ENCODE measurements at places on chromosomes 12 and 14.

GRCh38 chr12:98397323-98398105 lies 117.9 kb upstream of the TMPO start:
- peak; percentile 57 for DNase-seq

DNA sequence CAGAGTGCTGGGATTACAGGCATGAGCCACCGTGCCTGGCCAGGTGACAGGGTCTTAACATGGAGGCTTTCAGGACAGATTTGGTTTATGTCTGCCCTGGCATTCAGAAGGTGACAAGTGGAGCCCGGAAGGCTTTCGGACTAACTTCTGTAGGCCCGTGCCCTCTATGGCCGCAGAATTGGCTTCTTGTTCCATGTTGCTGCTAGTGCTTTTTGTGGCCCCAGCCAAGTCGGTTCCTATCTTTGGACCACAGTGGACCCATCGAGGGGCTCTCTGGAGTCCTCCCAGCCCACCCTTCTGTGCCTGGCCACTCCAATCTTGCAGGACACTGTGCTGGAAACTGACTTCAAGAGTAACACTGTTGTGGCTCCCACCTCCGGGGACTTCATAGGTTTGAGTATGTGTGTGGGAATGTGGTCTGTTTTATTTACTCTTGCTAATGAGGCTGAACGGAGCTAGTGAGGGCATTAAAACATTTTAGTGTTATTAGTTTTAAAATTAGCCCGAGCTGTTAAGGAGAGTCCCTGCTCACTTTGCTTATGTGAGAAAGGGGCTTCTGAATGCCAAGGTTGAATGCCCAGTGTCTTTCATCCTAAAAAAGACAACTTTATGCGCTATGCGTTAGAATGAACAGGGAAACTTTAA lies 245.9 kb downstream of the CACNA1C start:
- no peak for DNase-seq

DNA sequence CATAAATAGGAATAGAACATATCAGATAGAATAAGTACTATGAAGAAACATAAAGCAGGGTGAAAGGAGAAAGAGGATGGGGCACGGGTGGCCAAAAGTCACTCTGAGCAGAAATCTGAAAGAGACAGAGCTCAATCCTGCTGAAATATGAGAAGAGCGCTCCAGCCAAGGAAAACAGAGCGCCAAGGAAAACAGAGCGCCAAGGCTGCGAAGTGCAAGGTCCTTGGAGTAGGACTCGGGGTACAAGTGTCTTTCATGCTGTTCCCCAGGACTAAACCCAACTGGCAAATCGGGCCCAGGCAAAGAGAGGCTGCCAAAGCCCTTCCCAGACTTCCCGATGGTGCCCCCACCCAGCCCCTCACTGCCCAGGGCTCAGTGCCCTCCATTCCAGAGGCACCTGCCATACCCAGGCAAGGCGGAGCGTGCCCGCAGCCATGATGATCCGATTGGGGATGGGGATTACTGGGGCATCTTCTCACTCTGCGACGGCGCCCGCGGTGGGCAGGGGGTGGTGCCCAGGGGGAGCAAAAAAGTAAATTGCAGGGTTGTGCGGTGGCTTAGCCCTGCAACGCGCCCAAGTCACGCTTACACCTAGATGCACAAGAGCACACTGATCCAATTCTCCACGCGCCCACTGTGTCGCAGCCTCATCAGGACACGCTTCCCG lies 1.7 kb downstream of the LTBP2 start:
- DNase-seq, result no peak

DNA sequence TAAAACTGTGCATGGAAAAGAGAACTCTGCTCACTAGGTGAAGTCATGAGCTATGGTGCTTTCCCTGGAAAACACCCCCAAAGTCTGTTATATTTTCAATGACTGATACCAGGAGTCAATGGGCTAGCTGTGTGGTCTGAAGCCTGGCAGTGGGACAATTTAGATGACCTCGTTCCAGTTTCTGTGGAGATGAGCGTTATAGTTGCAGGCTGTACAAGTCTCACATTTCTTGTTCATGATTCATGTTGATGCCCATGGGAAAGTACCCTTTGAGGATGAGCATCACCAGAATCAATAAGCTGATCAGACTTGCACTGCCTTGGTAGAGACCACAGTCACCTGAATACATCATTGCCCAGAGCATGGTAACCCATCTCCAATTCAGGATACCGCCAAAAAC lies 70.7 kb downstream of the NOVA1 start:
- DNase-seq, result no peak

DNA sequence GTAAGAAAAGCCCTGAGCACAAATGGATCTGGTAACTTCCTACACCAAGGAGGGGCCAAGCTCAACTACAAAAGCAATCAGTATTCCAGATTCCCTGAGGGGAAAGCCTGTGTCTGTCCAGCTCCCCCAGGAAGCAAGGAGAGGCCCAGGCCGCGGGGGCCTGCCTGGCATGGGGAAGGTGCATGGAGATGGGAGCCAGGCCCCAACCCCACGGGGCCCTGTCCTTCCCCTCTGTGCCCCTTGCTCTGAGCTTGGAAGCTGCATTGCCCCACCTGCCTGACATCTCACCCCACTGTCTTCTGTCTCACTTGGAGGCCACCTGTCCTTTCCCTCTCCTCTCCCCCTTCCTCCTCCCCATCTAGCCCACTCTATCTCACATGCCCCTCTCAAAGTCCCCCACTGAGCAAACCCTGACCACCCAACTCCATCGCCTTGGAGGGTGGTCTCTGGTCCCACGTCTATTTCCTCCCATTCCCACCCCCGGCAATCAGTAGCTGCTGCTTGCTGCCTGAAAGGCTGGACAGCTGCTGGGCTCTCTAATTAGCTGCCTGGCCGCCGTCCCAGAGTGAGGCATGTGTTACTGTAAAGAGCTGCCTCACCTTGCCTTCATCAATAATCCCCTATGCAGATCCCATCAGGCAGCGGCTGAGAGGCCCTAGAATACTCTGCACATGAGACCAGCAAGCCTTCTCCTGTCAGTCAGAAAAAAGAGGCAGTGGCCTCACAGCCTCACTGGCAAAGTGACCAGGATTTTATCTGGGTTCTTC lies 3.4 kb upstream of the TMEM229B start:
- no peak for DNase-seq

- DNase-seq, result no peak
These were observed 30.6 kb upstream of the FBXO34 start for GRCh38 chr14:55240526-55241178.

- no peak for DNase-seq
These were observed 353.0 kb downstream of the BTG1 start for GRCh38 chr12:91792597-91792996.

- no peak for DNase-seq
These were observed 164.8 kb upstream of the NRXN3 start for GRCh38 chr14:78005325-78005724.

- no peak for DNase-seq
These were observed 35.7 kb upstream of the NCOR2 start for GRCh38 chr12:124603100-124603541.

DNA sequence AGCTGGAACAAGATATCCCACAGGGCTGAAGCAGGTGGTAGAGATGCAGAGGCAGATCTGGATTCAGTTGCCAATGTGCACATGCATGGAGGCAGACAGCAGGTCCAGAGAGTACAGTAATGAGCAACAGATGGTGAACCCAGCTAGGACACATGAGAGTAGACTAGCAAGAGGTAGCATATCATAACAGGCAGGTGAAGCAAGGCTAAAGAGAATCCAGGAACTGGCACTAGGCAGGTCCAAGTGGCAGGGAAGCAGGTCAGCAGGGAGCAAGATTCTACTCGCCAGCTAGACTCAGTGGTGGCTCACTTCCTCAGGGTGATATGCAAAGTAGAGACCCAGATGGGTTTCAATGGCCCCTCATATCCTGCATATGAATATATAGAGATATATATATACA lies 15.3 kb upstream of the MYF6 start:
- DNase-seq, result no peak

DNA sequence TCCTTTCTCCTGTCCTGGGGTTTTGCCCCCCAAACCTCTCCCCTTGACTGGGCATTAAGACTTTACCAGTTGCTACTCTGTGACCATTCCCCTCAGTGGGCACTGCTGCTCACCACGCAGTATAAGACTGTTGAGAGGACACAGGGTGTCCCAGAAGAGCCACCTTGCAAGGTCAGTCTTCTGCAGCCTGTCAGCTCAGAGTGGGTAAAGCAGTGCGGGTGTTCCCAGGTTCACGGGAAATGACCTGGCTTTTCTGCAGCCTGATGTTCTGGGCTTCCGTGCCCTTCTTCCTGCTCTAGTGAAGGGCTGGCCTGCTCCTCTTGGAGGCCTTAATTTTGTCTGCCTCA lies 34.2 kb downstream of the KCNA1 start:
- no peak for DNase-seq

GRCh38 chr12:132285991-132286681 lies 43.3 kb downstream of the GALNT9 start:
- no peak for DNase-seq

- no peak for DNase-seq
These were observed 2.6 kb upstream of the JAG2 start for GRCh38 chr14:105171004-105171673.

GRCh38 chr14:65803885-65804284 lies 391.4 kb downstream of the FUT8 start:
- no peak for DNase-seq

DNA sequence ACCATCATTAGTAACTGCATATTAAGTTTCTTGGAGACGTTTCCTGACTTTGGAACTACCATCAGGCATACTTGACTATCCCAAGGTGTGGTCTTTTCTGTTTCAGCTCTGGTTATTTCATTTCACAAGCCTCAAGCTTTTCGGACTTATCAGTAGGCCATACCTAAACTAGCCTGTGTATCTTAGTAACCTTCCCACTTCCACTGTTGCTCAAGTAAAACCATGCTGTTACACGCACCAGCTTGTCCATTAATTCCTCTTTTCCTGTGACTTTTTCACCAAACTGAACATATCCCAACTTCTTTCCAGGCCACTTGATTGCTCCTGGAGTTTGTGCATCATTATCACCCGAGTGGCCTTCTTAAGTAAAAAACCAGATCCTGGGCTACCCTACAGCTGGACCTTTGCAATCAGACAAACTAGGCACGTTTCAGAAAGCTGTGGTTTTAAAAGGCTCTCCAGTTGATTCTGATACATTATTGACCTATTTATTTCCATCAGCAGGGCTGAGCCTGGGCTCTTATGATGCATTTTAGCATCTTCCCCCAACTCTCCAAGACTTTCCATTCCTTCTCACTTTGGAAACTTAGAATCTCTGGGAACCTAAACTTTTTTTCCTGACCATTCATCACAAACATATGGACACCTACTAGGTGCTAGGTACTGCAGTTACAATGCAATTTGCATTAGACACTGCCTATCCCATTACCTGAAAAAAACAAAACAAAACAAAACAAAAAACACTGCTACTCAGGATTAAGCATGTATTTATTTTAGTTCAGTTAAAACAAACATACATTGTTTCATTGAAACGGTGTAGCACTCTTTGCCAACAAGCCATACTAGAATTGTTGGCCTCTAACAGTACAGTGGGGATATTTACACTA lies 14.9 kb downstream of the SLC38A2 start:
- DNase-seq, result no peak

GRCh38 chr12:47757840-47758583 lies 668 bp downstream of the RAPGEF3 start:
- DNase-seq, result no peak

DNA sequence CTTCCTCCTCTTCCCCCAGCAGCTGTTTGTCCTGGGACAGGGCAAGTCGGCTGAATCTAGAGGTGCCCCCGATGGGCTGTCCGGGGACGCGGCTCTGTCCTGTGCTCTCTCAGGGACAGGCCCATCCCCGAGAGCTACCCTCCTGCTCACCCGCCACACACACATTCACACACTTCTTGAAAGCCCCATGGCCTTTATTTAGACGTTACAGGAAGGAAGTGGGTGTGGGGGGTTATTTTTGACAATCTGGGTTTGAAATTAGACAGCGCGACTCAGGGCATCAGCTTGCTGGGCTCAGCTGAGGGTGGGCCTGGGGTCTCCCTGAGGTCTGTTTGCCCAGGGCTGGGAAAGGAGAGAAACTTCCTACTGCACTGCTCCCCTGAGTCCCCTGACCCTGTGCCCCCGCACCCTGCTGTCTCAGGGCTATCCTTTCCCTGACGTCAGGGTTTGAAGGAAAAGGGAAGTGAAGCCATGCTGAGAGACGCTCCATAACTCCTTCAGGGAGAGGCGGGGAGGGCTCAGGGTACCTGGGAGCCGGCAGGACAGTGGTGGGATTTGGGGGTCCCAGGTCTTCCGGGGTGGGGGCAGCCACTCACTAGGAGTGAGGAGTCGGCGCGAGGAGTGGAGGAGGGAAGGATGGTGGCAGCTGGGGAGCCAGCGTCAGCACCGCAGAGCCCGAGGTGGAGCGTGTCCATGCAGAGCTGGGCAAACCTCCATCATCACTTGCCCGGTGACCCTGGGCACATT lies 8.1 kb downstream of the PTPN6 start:
- no peak for DNase-seq

DNA sequence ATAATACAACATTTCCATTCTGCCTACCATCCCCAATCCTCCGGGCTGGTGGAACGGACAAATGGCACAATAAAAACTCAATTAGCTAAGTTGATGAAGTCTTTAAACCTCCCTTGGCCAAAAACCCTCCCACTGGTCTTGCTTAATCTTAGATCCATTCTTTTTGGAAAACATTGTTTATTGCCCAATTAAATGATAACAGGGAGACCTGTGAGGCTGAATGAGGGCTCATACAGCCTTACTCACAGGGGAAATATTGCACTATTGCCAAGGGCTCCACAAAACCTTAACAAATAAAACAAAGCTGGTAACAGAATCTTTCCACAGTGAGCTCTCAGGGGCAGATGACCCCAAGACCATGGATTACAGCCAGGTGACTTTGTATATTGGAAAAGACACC lies 7.8 kb upstream of the PSMC1 start:
- DNase-seq, result no peak

DNA sequence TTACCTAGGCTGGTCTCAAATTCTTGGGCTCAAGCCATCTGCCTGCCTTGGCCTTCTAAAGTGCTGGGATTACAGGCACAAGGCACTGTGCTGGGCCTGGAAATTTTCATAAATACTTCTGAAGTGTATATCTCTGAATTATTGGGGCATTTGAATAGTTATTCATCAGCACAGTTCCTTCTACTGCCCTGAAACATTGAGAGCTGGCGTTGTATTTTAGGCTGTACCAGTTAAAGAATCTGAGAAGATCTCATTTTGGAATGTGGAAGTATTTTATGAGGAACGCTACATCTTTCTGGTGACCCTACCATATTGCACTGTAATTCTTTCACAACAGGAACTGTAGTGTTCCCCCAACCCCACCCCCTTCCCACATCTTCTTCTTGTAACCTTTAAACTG lies 349.0 kb upstream of the RGS6 start:
- no peak for DNase-seq

- no peak for DNase-seq
These were observed 1.6 kb downstream of the CISTR start for GRCh38 chr12:53749986-53750811.

Measured in NCI-H446 treated with DMSO at 0.1 percent for 48 hours (cell line).